Natural killer cell (primary cell): ENCODE measurements at places on chromosomes 13 and 19.

DNA sequence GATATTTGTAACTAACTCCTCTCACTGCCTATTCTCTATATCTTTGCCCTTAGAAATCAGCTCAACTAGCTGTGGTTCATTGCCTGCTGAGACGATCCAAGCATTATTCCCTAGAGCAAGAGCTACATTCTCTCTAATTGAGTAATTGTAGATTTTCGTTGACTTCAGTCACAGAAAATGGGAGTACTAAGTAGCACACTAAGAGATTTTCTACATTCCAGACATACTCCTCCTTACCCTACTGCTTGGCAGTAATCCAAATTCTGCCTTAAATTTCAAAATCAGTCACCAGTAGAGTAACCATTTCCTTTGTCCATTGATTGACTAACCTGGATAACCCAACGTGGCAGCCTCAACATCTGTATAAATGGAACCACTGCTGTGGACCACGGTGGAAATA is 1786.8 kb downstream of the SLITRK5 start:
- H3K27ac ChIP-seq = no peak overlapping the region
- no peaks in the 10 kb centered on the region for H3K4me1 ChIP-seq
- H3K27me3 ChIP-seq = no peaks in the 10 kb centered on the region
- H3K36me3 ChIP-seq = no peaks in the 10 kb centered on the region
- no peak for DNase-seq
- no peak overlapping the region for H3K4me3 ChIP-seq

GRCh38 chr13:98845742-98846141 is 93.3 kb upstream of the SLC15A1 start:
- peaks cover 27% of the 10 kb centered on the region for H3K36me3 ChIP-seq
- H3K27ac ChIP-seq = no peak overlapping the region
- no peaks in the 10 kb centered on the region for H3K27me3 ChIP-seq
- H3K4me1 ChIP-seq = no peaks in the 10 kb centered on the region

- no peaks in the 10 kb centered on the region for H3K27me3 ChIP-seq
- H3K36me3 ChIP-seq = no peaks in the 10 kb centered on the region
- H3K4me3 ChIP-seq = peak overlapping the region; percentile 54
- H3K4me1 ChIP-seq = peaks cover 14% of the 10 kb centered on the region
Observed at GRCh38 chr19:55503502-55504251, 15.4 kb downstream of the SSC5D start.

- no peaks in the 10 kb centered on the region for H3K36me3 ChIP-seq
- H3K4me1 ChIP-seq = peaks cover 3% of the 10 kb centered on the region
- no peak overlapping the region for H3K4me3 ChIP-seq
- no peak for DNase-seq
- H3K27ac ChIP-seq = no peak overlapping the region
- H3K27me3 ChIP-seq = no peaks in the 10 kb centered on the region
Observed at GRCh38 chr19:35392742-35393715, 22.2 kb downstream of the GPR42 start.

DNA sequence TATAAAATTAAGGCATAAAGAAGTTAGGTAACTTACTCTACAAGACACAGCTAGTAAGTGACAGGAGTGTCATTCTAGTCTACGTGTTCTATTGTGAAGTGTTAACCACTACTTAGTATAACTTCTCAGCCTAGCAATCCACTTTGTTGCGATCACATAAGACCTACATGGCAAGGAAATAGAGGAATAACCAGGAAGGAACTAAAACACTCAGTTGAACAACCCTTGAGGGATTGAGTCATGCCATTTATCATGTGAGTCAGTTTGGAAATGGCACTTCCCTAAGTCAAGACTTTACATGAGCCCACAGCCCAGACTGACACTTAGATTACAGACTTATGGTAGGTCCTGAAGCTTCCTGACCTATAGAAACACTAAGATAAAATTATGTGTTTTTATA is 279.5 kb upstream of the PCDH20 start:
- no peaks in the 10 kb centered on the region for H3K4me1 ChIP-seq
- H3K4me3 ChIP-seq = no peak overlapping the region
- no peak for DNase-seq
- H3K27ac ChIP-seq = no peak overlapping the region
- no peaks in the 10 kb centered on the region for H3K36me3 ChIP-seq
- no peaks in the 10 kb centered on the region for H3K27me3 ChIP-seq

DNA sequence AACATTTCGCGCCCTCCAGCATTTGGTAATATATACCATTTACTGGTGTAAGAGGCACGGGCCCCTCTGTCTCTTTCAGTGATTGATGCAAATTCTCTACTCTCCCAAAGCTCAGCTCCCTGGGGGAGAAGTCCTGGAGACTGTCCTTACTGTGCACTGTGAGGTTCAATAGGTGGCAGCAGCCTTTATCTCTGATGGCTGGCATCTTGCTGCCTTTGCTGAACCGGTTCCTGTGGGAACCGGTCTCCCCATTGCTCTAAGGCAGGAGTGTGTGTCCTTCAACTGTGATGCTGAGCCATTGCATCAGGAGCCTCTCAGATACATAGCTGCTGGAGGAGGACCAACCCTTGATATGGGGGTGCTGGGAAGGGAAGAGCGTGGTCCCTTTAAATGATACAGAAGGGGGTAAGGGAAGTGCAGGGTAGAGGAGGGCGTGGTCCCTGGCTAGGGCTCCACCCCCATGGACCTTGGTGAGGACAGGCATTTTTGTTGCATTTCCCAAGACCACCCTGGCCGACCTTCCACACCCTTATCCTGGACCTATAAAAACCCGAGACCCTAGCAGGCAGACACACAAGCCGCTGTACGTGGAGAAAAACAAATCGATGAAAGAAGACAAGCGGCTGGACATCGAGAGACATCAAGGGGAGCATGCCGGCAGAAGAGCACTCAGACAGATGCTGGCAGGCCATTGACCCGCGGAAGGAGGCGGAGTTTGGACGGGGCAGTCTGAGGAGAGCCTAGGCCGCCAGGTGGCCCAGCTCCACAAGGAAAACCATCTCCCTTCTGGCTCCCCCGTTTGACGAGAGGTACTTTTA is 41.1 kb upstream of the GTF3A start:
- no peaks in the 10 kb centered on the region for H3K36me3 ChIP-seq
- no peaks in the 10 kb centered on the region for H3K4me1 ChIP-seq
- no peaks in the 10 kb centered on the region for H3K27me3 ChIP-seq
- no peak overlapping the region for H3K4me3 ChIP-seq
- no peak for DNase-seq

DNA sequence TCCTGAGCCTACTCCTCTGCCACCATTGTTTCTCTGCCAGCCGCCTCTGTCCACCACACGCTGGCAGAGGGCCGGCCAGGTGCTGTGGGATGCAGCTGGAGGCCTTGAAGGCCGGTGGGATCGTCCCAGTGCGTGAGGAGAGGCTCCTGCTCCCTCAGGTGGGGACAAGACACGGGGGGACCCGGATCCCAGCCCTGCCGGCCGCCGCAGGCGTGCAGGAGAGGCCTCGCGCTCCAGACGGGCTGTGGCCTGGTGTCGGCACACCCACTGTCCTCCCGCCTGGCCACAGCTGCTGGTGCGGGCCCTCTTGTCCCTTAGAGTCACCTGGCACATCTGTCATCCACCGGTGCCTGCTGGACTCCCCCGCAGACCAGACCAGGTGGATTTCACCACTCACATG is 18.1 kb upstream of the GNA15 start:
- no peak overlapping the region for H3K4me3 ChIP-seq
- H3K36me3 ChIP-seq = no peaks in the 10 kb centered on the region
- no peak overlapping the region for H3K27ac ChIP-seq
- DNase-seq = no peak

DNA sequence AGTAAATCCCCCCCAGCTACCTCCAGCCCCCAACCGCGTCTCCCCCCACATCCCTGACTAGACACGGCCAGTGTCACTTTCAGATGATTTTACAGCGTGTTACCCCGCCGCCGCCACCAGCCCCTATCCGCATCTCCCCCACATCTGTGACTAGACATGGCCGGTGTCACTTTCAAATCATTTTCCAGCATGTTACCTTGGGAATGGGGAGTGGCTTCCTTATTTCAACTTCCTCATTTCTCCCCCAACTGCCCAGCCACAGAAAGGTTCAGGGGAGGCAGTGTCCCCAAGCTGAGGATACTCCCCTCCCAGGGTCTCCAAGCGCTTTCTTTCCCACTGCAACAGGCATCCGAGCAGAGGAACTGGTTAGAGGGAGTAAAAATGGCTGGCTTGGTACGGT is 18.4 kb downstream of the ADGRL1 start:
- DNase-seq = no peak
- H3K36me3 ChIP-seq = no peaks in the 10 kb centered on the region
- H3K4me3 ChIP-seq = no peak overlapping the region
- no peak overlapping the region for H3K27ac ChIP-seq

- no peaks in the 10 kb centered on the region for H3K36me3 ChIP-seq
- no peaks in the 10 kb centered on the region for H3K27me3 ChIP-seq
- DNase-seq = no peak
- H3K4me1 ChIP-seq = peaks cover 25% of the 10 kb centered on the region
- H3K27ac ChIP-seq = peak overlapping the region; percentile 76
Observed at GRCh38 chr13:44989941-44990340, 603 bp downstream of the GPALPP1 start.

DNA sequence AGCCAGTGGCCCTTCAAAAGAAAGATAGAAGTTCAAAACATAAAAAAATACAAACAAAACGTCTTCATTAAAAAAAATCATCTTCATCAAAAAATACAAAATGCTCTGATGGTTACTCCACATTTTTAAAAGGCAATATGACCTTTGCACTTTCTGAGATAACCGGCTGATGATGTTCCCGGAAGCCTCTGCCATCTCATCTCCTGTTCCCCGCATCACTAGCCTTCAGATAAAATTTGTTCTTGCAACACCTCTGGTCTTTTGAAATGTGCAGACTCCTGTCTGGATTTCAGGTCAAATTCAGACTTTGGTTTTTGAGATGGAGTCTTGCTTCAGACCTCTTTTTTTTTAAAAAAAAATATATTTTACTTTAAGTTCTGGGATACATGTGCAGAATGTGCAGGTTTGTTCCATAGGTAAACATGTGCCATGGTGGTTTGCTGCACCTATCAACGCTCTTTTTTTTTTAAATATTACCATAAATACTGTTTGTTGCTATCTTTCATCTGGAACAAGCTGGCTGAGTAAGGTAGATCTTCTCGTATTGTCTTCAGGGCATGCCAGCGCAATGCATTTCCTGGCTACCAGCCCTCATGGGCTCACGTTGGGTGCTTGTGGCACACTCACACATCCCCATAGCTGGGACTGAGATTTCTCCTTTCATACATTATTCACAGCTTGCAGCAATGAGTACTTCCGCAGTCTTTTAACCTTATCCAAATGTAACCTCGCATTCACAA is 418.9 kb upstream of the ARGLU1 start:
- no peaks in the 10 kb centered on the region for H3K36me3 ChIP-seq
- DNase-seq = no peak
- no peaks in the 10 kb centered on the region for H3K4me1 ChIP-seq
- no peaks in the 10 kb centered on the region for H3K27me3 ChIP-seq
- H3K27ac ChIP-seq = no peak overlapping the region
